NCI-H187 treated with DMSO at 0.1 percent for 48 hours (cell line): ENCODE measurements at places on chromosomes 4 and X.

GRCh38 chrX:24465532-24465865 lies 413 bp downstream of the PDK3 start:
- DNase-seq, result no peak

- no peak for DNase-seq
These were observed 348.2 kb downstream of the PDGFC start for GRCh38 chr4:156623376-156623775.

DNA sequence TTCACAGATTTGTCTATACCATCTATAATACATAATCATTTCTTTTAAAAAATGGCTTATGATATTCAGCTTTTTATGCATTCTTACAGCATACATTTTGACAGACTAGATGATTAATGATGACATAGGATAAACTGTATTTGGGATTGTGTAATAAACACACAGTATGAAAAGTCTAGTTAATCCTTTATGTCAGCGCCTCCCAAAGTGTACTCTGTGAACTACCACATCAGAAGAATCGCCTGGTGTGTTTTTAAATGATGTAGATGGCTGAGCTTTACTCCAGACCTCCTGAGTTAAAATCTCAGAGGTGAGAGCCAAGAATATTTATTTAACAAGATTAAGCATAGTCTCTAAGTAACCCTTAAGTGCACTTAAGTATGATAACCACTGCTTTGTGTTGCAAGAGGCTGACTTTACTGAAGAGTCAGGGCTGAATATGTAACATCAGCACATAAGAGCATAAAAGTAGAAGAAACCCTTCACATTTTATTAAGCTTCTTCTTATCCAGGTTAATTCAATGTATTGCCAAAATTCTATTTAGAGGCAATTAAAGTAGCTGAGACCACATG lies 104.2 kb downstream of the ANK2 start:
- peak; percentile 29 for DNase-seq

DNA sequence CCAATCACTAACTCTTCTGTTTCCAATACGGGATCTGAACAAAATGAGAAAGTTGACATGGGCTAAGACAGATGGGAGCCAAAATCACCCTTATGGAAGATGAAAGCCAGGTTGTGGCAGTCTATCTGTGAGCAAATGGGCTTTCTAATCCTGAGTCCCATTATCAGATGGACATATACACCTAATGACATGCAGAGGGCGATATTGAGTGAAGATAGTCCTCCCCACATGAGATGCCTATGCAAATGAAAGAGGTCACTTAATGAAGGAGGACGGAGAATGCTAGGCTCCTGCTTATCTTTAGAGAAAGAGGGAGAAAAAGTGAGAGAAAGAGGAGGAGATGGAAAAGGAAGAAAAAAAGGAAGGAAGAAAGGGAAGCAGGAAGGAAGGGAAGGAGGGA lies 547.5 kb downstream of the NLGN4X start:
- no peak for DNase-seq

GRCh38 chrX:28324321-28324721 lies 262.9 kb upstream of the IL1RAPL1 start:
- no peak for DNase-seq

DNA sequence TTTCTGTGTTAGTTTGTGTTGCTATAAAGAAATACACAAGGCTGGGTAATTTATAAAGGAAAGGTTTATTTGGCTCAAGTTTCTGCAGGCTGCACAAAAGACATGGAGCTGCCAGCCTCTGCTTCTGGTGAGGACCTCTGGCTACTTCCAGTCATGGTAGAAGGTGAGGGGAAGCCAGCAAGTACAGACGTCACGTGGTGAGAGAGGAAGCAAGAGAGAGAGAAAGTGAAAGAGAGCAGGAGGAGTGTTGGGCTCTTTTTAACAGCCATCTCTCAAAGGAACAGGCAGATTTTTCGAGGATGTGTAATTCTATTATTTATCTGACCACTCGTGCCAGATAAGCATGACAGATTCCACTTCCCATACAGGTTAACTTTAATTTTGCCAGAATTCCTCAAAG lies 1199.1 kb downstream of the ADGRL3 start:
- DNase-seq, result no peak

- DNase-seq, result no peak
These were observed 23.2 kb upstream of the MXD4 start for GRCh38 chr4:2284934-2285612.

DNA sequence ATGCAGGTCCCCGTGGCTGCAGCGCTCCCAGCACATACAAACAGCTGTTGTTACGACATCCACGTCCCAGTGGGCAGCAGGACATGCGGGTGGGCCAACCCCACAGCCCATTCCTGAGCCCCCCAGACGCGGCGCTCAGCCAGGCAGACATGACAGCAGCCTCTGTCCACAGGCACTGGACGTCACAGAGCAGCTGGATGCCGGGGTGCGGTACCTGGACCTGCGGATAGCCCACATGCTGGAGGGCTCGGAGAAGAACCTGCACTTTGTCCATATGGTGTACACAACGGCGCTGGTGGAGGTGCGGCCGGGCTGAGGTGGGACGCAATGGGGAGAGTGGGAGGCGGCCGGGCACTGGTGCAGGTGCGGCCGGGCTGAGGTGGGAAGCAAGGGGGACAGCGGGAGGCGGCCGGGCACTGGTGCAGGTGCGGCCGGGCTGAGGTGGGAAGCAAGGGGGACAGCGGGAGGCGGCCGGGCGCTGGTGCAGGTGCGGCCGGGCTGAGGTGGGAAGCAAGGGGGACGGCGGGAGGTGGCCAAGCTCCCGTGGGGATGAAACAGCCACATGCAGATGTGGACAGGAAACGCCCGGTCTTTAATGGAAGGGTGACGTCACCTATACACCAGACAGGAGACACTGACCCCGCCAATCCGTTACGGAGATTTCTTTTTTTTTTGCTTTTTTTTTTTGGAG lies 9.4 kb downstream of the PLCXD1 start:
- DNase-seq, result no peak

DNA sequence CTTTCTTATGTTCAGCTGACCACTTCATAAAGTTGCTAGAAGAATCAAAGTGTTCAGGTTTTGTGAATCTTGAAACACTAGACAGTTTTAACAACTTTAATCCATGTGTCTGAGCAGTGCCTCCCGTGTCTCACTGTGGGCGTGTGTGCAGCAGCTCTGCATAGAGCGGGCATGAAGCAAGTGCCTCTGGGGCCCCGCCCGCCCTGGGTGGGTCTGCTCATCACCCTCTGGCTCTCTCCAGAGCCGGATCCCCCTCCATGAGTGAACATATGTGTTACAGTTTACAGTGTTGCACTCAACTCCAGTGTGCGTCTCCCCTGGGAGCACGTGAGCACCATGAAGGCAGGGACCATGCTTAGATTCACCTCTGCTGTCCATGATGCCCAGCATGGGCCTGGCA lies 37.6 kb upstream of the CRMP1 start:
- no peak for DNase-seq

- no peak for DNase-seq
These were observed 131.3 kb downstream of the IL1RAPL2 start for GRCh38 chrX:104697294-104697693.

DNA sequence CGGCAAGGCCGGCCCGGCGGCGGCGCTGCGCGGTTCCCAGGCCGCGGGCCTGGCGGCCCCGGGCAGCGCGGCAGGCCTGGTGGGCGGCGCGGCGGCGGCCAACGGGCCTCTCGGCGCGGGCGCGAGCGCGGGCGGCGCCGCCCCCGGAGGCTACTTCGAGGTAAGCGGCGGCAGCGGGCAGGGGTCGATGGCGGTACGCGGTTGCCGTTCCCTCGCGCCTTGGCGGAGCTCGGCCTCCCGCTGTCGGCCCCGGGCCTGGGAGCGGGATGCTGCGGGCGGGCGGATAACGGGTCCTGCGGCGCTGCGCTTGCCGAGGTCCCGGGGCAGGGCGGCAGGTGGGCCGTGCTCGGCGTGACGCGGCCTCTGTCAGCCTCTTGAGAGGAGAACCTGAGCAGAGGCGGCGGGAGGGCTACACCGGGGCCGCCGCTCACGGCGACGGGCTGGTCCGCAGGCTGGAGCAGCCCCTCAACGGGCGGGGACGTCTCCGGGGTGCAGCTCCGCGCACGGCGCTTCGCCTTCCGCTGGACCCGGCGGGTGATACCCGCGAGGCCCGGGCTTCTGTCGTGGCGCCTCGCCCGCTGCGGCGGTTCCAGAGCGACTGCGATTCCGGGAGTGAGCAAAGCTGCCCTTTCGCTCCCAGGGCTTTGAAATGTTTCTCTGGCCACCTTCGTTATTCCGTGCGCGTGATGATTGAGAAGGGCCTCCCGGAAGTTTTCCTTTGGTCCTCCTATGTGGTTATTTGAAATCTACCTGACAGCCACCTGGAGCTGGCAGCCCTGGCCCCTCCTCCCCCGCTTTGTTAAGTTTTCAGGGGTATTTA lies 774 bp downstream of the FAM193A start:
- DNase-seq, result no peak

DNA sequence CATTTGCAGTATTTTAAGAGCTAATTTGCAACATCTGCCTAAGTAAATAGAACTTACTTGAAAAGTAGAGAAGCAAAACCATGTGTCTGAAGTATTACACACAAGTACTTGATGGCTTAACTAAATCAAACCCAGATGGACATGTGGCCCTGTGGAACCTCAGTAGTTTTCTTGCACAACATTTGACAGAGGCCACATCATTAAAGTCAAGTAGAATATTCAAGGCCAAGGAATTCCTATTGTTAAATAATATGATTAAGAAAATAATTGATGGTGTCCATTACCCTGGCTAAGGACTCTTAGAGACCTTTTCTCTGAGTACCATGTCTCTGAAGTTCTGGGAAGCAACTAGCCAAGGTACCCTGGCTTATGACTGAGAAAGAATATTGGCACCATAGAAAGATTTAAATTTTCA lies 135.4 kb upstream of the OTUD4 start:
- DNase-seq, result no peak

DNA sequence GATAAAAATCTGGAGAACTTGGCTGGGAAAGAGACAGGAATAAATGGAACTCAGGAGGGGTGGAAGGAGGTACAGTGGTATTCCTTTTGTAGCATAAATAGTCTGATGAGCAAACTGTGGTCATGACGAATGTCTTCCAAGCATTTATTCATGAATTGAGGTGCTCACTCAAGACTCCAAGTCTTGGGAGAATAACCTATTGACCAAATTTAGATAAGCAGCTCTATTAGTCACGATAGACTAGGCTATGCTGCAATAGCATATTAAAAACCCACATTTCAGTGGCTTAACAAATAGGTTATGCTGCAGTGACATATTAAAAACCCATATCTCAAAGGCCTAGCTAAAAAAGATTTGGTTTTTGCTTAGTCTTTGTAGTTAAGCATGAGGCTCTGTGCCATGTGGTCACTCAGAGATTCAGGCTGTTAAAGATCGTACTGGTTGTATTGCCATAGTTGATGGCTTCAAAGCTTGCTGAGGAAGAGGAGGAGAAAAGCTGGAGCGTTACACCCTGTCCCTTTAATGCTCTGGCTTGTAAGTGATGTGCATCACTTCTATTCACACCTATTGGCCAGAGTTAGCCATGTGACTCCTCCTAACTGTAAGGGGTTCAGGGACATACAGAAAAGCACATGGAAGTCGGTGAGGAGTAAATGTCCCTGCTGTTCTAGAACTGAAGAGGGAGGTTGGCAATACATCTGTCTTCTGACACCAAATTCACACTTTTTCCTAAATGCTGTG lies 24.5 kb upstream of the CCDC149 start:
- no peak for DNase-seq

DNA sequence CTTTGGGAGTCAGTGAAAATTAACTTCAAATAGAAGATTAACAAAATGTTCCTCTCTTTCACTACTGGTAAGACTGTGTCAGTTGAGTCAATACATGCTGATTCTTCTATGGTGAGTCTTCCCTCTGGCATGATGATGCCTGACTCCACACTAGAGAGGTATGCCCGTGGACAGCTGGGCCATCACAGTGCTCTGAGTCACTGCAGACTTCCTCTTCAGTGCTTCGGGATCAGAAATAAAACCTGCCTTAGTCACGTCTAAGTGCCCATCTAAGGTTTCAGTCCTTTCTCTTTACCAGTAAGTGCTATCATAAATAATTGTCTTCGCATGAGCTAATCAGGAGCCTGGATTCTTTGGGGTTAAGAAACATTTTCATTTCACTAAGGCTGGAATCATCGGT lies 1.6 kb upstream of the ASB5 start:
- no peak for DNase-seq

- no peak for DNase-seq
These were observed 81.3 kb upstream of the TRPC5 start for GRCh38 chrX:112163906-112164305.

DNA sequence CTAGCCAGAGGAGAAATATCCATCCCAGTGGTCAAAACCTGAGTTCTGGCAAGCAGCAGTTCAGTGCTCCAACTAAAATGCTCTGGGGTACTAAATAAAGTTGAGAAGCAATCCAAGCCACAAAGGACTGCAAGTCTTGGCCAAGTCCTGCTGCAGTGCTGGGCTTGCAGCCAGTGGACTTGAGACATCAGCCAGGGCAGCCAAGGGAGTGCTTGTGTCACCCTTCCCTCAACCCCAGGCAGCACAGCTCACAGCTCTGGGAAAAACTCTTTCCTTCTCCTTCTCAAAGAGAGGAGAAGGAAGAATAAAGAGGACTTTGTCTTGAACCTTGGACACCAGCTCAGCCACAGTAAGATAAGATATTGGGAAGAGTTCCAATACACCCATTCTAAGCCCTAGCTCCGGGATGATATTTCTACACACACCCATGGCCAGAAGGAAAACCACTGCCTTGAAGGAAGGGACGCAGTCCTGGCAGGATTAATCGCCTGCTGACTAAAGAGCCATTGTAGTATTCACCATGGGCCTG lies 99.8 kb downstream of the PTCHD1 start:
- no peak for DNase-seq

GRCh38 chr4:87651941-87652340 lies 1.9 kb downstream of the DMP1 start:
- no peak for DNase-seq

DNA sequence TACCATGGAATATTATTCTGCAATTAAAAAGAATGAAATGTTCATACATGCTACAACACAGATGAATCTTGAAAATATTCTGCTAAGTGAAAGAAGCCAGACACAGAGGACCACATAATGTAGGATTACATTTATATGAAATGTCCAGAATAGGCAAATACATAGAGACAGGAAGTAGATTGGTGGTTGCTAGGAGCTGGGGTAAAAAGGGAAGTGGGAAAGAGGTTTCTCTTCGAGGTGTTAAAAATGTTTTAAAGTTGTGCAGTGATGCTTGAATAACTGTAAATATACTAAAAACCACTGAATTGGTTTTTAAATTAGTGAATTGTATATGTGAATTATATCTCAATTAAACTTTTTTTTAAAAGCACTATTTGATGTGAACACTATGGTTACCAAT lies 3.6 kb upstream of the NXT2 start:
- DNase-seq, result no peak

- no peak for DNase-seq
These were observed 93.6 kb downstream of the ATXN3L start for GRCh38 chrX:13226214-13226613.

DNA sequence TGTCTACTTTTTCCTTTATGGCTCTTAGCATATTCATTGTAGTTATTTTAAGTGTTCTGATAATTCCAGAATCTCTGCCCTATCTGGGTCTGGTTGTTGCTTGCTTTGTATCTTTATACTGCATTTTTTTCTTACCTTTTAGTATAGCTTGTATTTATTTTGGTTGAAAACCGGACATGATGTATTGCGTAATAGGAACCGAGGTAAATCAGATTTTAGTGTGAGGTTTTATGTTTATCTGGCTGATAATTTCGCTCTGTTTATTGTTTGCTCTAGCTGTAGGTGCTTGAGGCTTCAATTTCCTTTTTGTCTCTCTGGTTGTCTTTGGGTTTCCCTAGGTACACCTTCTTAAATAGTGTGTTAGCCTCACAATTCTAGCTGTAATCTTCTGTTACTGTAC lies 263.8 kb upstream of the LCORL start:
- no peak for DNase-seq
